ENCODE measurements at places on chromosomes 6 and 20.

DNA sequence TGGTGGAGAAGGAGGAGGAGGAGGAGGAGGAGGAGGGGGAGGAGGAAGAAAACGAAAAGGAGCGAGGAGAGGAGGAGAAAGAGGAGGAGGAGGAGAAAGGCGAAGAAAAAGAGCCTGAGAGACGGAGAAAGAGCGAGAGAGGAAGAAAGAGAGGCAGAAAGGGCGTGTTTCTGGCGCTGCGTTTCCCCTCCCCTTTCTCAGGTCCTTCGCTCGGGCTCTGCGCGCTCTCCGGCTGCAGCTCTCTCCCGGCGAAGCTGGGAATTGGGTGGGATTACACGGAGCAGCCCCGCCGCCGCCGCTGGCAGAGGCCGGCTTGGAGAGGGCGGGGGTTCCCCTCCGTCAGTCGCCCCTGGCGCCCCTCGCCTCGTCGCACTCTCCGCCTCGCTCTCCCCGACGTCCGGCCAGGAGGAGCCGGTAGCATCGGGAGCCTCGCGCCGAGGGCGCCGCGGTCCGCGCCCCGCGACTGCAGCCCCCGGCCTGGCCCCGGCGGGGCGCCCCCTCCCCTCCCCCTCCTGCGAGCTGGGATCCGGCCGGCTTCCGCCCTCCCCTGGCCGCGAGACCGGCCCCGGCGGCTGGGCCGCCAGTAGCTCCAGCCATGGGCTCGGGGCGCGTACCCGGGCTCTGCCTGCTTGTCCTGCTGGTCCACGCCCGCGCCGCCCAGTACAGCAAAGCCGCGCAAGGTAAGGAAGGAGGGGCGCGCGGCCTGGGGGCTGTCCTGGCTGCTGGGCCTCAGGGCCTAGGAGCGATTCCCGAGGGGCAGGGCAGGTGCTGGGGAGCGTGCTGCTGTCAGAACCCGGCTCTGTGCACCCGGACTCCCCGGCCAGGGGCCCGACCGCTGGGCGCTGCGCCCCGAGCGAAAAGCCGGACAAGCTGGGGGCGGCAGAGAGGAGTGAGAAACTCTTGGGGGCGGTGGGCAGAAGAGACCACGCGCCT, at the start of gene SCUBE3:
Gene SCUBE3, plus strand, starts transcription at position 133 of the 933 bp plus-strand sequence. Its CDS starts 463 bp downstream, at position 596.
- DNase-seq: no peak

GRCh38 chr6:85168146-85168545, 281.7 kb upstream of the NT5E start:
- DNase-seq: no peak

DNA sequence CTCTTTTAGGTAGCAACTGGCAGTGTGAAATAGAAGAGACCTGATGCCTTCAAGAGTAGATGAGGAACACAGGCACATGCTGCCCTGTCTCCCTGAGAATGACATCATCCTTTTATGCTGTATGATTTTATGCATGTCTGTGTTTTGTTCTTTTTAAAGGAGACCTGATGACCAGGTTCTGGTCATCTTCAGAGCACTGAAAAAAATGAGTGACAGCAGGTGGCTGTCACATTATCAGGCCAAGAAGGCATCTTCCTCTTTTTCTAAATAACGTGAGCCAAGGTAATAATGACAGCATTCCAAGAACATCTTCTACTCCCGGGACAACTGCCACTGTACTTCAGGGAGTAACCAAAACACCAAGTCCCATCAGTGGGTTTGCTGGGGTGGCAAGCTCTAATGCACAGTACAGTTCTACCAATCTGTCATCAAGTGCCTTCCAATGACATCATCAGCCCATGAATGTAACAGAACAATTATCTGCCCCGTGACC, 28.9 kb downstream of the CNKSR3 start:
- no peak for DNase-seq

DNA sequence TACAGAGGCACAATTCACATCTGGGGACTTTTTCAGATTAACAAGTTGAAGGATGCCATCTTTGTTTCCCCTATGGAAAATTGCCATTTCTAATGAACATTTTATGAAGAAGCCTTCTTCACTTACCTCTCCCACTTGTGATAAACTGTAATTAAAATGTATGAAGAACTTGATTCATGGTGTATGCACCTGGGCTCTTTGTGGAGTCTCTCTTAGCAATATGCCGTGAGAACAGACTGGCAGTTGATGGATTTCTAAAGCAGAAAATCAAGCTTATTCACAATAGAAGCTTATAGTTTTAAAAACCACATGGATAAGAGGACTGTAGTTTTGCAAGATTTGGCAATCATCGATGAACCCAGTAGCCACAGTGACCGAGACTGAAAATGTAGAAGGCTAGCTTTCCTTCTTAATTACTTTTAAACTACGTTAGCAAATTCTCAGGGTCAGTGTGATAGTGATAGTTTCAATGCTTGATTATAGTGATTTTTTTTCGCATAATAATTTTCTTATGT, 270.6 kb downstream of the PRL start:
- no peak for DNase-seq

GRCh38 chr6:109079981-109080380, 14.7 kb downstream of the SESN1 start:
- DNase-seq: no peak

GRCh38 chr6:130018744-130019325, 454 bp downstream of the L3MBTL3 start:
- no peak for DNase-seq

GRCh38 chr6:137736048-137736818, 130.8 kb upstream of the TNFAIP3 start:
- no peak for DNase-seq

- DNase-seq: peak; percentile 40
These were observed 330.8 kb upstream of the PREP start for GRCh38 chr6:105733556-105734162.

DNA sequence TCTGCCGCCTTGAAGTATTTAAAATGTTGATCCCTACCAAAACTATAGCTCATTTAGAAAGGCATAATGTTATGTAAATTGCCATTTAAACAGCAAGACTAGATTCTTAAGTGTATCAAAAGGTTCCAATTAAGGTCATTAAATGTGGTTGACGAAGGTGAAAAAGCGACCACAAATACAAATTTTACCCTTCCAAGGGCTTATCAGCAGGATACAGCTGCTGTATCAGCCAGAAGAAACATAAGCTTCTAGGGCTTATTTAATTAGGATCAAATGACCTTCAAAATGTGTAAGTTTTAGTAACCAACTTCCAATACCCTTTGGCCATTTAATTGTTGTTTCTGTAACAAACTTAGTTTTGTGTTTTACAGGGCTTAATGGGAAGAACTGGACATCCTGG, 139.9 kb downstream of the COL9A1 start:
- DNase-seq: no peak

GRCh38 chr20:2047456-2048092, 53.7 kb upstream of the PDYN start:
- no peak for DNase-seq

- peak; percentile 42 for DNase-seq
These were observed 19.2 kb downstream of the MCUR1 start for GRCh38 chr6:13795041-13795750.

DNA sequence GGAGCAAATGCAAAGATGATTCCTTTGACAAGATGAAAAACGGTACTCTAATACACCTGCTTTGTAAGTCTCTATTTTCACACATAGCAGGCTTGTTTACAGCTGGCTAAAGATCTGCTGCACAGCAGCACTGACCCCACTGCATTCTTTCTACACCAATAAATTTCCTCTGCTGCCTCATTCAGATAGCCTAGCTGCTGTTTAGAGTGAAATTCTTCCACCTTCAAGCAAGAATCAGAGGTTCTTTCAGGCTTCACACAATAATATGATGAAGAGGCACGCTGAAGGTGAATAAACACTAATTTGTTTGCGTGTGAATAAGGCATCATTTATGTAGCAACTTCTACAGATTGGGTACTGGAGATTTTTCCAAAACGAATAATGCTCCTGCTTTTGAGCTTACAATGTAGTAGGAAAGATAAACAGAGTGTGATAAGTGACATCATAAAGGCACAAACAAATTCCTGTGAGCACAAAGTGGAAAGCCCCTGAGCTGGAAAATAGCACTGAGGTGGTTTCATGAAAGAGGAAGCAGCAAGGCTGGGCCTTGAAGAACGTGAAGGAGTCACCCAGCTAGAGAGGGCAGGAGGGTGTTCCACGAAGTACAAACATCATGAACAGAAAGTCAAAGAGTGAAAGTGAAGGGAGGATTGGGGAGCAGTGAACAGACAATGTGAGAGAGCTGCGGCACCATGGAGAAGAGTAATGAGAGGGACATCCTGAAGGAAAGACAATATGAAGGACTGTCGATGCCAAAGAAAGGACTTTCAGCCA, 543.4 kb downstream of the CD83 start:
- peak; percentile 26 for DNase-seq

- no peak for DNase-seq
These were observed 56.3 kb downstream of the EZR start for GRCh38 chr6:158762787-158763433.

GRCh38 chr6:35328108-35328723, 14.1 kb upstream of the PPARD start:
- no peak for DNase-seq

GRCh38 chr20:41617059-41617901, 897 bp downstream of the CHD6 start:
- DNase-seq: peak; percentile 68

- DNase-seq: no peak
These were observed 76.4 kb downstream of the SSR1 start for GRCh38 chr6:7236306-7237209.

DNA sequence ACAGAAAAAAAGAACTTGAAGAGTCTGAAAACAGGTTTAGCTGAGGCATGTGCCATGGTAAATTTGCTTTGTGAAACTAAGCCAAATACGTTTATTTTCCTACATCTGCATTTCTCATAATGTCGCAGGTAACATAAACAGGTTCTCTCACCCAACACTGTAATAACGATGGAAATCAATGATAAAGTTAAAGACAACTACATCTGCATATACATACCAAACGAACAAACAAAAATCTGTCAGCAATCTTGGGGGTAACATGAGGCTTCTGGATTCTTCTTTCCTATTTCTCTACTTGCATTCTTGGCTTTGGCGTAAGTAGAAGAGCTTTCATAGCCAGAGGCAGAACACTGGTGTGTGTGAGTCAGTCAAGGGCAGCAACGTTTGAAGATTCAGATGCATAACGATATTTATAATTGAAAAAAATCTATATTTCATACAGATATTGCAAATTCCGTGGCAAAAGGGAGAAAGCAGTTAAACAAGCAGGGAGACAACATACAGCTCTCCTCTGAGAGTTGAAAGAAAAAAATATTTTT, 195.1 kb downstream of the EDN1 start:
- DNase-seq: no peak

- no peak for DNase-seq
These were observed 161.5 kb upstream of the THBS2 start for GRCh38 chr6:169415179-169415578.

DNA sequence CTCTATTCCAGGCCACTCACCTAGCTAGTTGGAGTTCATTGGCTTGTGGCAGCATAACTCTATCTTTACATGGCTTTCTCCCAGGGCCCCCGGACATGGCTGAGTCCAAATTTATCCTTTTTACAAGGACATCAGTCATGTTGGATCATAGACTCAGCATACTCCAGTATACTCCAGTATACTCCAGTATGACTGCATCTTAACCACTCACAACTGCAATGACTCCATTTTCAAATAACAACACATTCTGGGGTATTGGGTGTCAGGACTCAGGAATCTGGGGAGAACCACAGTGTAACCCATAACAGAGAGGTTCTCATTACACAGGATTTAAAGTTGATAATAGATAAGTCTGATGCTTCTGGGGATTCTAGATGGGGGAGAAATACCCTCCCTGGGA, 53.8 kb upstream of the TSHZ2 start:
- no peak for DNase-seq

- no peak for DNase-seq
These were observed 125.6 kb downstream of the FIG4 start for GRCh38 chr6:109816452-109817374.

- no peak for DNase-seq
These were observed 55.4 kb downstream of the PREX1 start for GRCh38 chr20:48772183-48772976.

DNA sequence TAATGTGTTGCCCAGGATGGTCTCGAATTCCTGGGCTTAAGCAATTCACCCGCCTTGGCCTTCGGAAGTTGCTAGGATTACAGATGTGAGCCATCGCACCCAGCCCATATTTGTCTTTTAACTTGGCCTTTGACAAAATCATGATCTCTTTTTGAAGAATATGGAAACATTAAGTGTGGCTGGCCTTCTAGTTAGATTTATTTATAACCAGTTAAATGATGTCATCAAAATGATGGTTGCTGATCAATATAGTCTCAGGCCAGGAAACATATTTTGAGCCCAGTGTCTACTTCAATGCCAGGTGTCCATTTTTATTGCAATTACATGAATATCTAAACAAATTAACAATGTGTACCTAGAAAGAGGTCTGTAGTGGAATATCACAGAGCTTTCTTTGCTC, 69.4 kb downstream of the TMEM200A start:
- DNase-seq: no peak

- DNase-seq: no peak
These were observed 4.4 kb downstream of the TFAP2A start for GRCh38 chr6:10410207-10411050.

GRCh38 chr6:134064461-134064860, 12.0 kb upstream of the SLC2A12 start:
- DNase-seq: no peak

DNA sequence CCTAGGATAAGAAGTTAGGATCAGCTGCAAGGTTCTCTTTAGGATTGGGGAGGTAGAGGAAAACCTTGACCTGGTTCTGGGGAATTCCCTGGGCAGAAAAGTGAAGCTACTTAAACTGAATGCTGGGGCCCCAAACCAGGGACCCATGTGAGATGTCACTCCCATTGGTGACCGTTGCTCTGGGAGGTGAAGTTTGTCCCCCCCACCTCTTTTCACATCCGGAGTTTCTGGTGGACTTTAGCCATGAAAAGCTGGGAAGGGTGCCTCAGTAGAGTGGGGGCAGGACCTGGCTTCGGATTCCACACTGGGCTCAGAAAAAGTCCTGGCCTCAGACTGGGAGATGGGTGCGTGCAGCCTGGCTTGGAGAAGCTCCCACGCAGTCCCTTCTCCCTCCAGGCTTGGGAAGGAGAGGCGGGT, 13.2 kb downstream of the TJAP1 start:
- no peak for DNase-seq

GRCh38 chr6:125063307-125063706, 90.3 kb upstream of the TPD52L1 start:
- no peak for DNase-seq

GRCh38 chr20:20207872-20208271, 155.5 kb downstream of the CFAP61 start:
- no peak for DNase-seq

GRCh38 chr20:9147547-9148024, 78.7 kb downstream of the PLCB4 start:
- DNase-seq: no peak

DNA sequence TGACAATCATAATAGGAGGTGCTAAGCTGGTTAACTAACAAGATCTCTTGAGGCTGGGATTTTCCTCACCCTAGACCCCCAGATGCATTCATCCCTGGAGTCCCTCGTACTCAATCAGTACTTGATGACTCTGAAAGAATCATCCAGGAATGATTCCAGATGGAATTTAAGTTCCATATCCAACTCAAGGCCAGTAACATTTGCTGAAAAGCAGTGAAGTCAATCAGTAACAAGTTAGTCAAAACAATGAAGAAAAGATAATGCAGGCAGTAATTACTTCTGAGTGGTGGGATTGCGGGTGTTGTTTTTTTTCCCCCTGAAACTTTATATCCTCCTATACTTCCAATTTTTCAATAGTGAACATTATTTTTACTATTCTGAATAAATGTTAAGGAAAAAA, 18.6 kb downstream of the GMDS start:
- DNase-seq: no peak

Data from NCI-H526 (cell line).